GM06990 (cell line): ENCODE measurements at places on chromosomes 13 and 19.

DNA sequence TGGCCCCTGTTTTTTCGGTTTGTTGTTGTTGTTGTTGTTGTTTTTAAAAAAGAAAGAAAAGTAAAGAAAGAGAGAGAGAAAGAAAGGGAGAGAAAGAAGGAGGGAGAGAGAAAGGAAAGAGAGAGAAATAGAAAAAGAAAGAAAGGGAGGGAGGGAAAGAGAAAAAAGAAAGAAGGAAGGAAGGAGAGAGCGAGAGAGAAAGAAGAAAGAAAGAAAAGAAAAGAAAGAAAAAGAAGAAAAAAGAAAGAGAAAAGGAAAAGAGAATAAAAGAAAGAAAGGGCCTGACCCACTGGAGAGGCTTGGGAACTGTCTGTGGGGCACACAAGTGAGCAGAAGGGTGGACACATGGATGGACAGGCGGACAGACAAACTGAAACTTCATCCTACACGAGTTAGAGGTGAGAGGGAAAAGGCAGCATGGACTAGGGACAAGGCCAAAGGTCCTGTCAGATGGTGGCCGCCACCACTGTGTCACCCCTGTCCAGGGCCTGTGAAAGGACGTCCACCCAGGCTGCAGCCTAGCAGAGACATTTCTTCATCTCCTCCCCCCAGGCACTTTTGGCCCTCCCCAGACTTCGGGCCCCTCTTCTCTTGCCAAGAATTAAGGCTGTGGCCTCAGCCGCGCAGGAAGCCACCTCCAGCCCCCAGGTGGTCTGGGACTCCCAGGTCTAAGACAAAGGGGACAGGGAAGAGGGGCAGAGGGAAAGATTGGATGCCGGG is 9.1 kb upstream of the BCAM start:
- no peak for DNase-seq

DNA sequence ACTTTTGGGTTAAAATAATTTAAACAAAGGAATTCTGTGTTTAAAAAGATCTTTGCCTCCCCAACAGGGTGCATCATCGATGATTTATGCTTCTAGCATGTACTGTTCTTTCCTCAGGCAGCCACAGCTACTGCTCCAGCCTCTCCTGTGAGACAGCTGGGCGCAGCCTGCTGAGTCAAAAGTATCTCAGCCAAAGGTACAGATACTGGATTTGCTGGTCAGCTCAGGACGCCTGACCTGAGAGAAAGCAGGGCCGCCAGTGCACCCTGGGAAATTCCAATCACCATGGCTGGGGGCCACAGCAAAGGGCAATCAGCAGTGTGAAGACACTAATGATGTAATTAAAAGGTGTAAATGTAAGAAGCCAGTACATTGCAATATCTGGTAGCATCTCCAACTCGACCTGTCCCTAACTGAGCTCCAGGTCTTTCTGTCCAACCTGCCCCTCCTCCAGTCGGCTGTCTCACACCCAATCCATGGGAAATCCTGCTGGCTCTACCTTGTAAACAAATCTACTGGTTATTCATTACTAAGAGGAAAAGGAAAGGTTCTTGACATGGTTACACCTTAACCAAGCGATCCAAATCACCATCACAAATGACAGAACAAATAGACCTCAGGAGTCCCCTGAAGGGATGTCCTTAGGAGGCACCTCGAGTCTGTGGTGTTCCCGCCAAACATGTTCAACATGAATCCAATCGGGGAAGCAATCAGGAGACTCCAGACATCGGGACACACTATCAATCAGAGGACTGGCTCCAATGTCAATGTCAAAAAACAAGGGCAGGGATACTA is 7.3 kb downstream of the OPA3 start:
- no peak for DNase-seq

GRCh38 chr13:75153834-75154233 is 328.1 kb downstream of the TBC1D4 start:
- no peak for DNase-seq

DNA sequence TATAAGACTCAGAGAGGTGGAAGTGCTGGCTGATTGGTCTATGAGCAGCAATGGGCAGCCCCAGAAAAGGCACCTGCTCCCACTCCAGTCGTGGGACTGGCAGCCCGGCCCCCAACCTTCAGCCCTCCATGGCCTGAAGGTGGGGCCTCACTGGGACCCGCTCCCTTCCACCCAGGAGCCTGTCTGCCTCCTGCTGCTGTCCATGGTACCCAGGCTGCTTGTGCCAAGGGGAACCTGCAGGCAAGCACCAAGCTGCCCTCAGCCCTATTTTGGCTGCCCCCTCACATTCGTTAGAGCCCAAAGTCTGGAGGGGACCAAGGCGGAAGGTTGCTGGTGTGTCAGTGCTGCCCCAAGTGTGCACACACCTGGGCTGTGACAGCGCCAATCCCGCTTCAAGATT is 2304.9 kb downstream of the PCDH9 start:
- no peak for DNase-seq

GRCh38 chr19:13115936-13116281 is 631 bp downstream of the TRMT1 start:
- no peak for DNase-seq

GRCh38 chr19:39160889-39161672 is 35.5 kb downstream of the PAK4 start:
- no peak for DNase-seq

GRCh38 chr19:47740866-47741519 is 4.4 kb upstream of the NOP53 start:
- no peak for DNase-seq

- DNase-seq = no peak
Measured at GRCh38 chr13:41919031-41919740, 41.7 kb downstream of the VWA8 start.

- DNase-seq = peak; percentile 96
Measured at GRCh38 chr19:54191011-54191810, at the start of gene TSEN34. TSS of gene TSEN34 (plus strand) at chr19:54191308. CDS start at chr19:54191365, 57 bp downstream.

GRCh38 chr13:37288057-37288720 is 182.7 kb upstream of the CSNK1A1L start:
- DNase-seq = no peak

DNA sequence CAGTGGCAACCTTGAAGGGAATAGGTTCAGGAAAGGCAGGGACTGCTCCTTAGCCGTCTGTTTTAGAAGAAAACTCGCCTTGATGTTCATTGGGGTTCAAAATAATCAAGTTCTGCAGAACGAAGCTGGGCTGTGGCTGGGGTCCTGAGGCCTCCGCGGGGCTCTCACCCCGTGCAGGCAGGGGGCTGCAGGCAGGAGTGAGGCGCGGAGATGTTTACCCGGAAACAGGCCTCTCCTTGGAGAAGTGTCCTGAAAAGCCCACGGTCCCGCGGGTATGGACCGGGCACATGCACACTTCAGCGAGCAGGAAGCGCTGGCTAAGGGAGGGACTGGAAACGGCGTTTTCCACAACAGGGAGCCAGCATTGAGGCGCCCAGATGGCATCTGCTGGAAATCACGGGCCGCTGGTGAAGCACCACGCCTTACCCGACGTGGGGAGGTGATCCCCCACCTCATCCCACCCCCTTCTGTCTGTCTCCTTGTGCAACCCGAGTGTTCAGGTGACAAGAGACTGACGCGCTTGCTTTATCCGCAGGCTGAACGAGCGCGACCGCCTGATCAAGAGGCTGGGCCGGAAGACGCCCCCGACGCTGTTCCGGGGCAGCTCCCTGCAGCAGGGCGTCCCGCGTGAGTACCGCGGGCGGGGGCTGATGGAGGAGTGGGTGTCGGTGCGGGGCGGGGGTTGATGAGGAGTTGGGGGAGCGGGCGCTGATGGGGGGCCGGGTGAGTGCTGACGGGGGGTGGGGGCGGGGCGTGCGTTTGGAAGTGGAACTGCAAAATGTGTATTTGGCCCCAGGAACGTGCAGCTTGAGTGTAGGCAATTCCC is 39.6 kb downstream of the SHISA2 start:
- no peak for DNase-seq

- no peak for DNase-seq
Measured at GRCh38 chr13:53405616-53406015, 377.0 kb downstream of the OLFM4 start.

DNA sequence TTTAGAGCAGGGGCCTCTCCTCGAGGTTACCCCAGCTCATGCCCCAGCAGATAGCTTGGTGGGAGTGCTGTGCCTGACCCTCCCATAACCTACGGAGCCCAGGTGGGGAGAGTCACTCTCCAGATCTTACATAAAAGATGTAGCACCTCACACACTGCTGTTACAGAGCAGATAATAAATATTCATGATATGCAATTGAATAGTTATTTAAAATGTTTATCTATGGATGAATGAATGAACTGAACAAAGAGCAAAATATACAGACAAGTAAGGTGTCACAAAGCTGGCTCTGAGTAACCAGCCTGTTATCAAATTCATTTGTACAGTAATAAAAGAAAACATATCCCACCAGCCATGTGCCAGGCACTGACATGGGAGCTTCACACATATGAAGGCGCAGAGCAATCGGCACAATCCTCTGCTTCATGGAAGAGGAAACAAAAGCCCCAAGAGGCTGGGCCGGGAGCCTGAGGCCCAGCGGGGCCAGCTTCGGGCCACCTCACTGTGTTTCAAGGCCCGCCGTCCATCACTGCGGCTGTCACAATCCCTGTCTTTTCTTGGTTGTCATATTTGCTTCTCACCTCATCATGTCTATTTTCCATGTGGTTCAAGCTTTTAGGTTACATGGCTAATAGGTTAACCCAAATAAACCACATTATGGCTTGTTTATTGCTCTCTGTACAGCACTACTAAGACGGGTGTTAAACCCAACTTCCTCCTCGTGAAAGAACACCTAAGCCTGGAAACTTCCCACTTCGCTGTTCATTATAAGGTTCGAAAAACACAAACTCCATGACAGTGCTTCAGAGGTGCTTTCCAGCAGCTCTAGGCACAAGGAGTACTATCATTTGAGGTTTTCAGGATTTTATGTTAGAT is 78.4 kb downstream of the IRS2 start:
- DNase-seq = no peak

- DNase-seq = no peak
Measured at GRCh38 chr13:113618455-113618854, 33.9 kb downstream of the TFDP1 start.

DNA sequence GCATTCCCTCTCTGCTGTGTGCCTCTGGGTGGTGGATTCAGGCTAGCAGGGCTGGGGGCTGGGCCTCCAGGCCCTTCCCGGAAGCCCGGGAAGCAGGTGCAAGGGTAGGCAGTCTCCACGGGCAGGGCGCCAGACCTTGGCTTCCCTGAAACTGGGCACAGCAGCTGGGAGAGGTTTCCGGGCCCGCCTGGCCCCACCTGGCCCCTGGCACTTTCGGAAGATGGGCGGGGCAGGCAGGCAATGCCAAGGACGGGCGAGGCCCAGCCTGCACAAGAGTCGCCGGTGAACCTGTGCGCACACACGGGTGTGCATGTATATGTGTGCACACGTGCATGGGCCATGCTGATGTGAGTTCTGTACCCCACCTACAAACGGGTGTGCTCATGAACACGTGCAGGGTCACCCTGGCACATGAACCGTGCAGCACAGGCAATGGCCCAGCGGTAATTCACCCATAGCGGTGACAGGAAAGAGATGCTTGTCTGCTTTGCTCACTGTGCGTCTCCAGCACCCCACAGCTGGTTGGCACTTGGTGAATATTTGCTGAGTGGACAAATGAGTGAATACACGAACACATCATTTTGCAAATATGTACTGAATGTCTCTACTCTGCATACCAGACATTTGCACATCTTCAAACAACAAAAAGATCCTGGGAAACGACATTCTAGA is 15.3 kb downstream of the GADD45B start:
- DNase-seq = peak; percentile 66

- no peak for DNase-seq
Measured at GRCh38 chr13:74256969-74257368, 122.8 kb upstream of the KLF12 start.

DNA sequence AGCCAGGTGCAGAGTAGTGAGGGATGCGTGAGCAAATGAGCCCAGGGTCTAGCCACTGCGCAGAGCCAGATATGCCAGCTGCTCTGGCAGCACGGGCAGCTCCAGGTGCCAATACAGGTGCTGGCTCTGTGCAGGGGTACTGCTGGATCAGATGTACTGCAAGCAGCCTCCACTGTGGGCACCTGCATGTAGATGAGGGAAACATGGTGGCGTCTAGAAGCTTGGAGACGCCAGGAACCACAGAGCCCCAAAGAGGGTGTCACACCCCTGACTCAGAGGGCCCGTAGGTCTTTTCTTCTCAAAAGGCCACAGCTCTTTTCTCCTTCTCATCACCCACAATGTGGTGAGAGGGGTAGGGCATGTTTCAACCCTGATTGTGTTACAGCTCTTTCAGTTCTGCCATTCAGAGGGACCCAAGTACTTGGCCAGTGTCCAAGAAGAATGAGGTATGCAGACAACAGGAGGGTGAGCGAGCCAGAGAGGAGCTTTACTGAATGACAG is 244.4 kb upstream of the SLITRK1 start:
- DNase-seq = no peak

DNA sequence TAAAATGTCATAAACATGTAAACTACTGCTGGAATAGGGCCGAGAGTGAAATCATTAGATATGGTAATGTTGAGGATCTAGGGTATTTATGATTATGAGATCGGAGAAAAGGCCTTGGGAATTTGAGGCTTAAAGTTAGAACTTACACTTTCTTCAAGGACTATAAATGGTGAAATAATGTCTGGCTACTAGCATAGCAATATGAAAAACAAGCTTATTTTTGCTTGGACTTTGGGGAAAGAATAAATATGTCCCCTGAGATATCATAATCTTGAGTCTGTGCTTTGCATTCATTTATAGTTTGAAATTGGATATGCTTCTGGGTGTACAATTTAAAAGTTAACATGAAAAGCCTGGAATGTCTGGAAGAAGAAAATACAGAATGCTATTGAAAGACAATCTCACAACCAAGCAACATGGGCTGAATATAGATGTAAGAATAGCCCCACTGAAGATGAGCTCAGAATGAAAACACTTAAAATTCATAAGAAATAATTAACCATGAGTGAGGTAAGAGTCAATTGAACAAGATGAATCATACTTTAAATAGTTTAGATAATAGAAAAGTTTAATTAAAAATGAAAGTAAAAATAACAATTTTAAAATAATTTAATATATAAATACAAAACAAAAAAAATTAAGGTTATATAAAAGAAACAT is 1555.4 kb upstream of the MIR17HG start:
- no peak for DNase-seq

DNA sequence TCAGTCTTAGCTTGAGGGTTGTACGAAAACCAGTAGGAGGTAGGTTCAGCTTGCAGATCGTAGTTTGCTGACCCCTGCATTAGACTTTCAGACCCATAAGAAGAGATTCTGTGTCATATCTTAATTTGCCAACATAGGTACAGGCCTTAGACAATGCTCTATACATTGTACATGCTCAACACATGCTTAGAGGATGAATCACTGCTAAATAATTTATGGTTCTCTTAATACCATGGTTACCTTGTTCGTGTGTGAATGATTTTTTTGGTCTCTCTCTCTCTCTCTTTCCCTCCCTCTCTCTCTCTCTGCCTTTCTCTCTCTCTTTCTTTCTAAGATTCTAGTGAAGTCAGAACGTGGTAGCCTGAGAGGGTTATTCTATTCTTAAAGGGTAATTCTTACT is 112.2 kb downstream of the FGF14 start:
- DNase-seq = no peak

GRCh38 chr19:31803835-31804446 is 454.7 kb upstream of the TSHZ3 start:
- DNase-seq = no peak

GRCh38 chr19:42271861-42272534 is 2.9 kb downstream of the CIC start:
- DNase-seq = peak; percentile 12
